Fibroblast of the aortic adventitia (primary cell): ENCODE measurements at places on chromosomes 13 and 19. TPM values are rescaled to one million over a fixed set of nuclear protein-coding genes. Genes with fewer than 3 reads are reported as not detected.

GRCh38 chr13:30061217-30061616, 210.8 kb upstream of the UBL3 start:
- no peak for DNase-seq

DNA sequence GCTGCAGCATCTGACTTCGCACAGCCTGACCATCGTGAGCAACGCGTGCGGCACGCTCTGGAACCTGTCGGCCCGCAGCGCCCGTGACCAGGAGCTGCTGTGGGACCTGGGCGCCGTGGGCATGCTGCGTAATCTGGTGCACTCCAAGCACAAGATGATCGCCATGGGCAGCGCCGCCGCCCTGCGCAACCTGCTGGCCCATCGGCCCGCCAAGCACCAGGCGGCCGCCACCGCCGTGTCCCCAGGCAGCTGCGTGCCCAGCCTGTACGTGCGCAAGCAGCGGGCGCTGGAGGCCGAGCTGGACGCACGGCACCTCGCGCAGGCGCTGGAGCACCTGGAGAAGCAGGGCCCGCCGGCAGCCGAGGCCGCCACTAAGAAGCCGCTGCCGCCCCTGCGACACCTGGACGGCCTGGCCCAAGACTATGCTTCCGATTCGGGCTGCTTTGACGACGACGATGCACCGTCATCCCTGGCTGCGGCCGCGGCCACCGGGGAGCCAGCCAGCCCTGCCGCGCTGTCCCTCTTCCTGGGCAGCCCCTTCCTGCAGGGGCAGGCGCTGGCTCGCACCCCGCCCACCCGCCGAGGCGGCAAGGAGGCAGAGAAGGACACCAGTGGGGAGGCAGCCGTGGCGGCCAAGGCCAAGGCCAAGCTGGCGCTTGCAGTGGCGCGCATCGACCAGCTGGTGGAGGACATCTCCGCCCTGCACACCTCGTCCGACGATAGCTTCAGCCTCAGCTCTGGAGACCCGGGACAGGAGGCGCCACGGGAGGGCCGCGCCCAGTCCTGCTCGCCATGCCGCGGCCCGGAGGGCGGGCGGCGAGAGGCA, 13.6 kb downstream of the C19orf25 start:
- no peak for DNase-seq

GRCh38 chr13:74289861-74290773, 155.9 kb upstream of the KLF12 start:
- peak; percentile 94 for DNase-seq

DNA sequence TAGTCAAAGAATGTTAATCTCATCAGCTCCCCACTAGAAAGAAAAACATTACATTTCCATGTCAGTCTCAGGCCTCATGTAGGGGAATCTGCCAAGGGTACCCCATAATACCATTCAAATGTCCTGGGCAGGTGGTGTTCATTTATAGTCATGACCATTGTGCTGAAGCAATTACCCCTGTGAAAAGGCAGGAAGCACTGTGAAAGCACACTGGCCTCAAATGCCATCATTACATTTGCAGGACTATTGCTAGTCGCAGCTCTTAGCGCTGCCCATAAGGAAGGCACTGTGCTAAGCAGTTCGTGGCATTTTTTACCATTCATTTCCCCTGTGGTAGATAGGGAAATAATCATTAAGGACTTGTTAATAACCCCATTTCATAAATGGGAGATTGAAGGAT, 109.0 kb downstream of the LHFPL6 start:
- DNase-seq = no peak

PTH2 gene
- not detected in 2 replicates for total RNA-seq

RASIP1 gene
- total RNA-seq = 0.16 and 0.45 TPM in 2 replicates

KIR2DL1 gene
- total RNA-seq = not detected in 2 replicates

PALM3 gene
- 0.16 TPM in 1 of 2 replicates, not detected in the other for total RNA-seq

LRRC63 gene
- 0.09 and 0.41 TPM in 2 replicates for total RNA-seq
